ENCODE measurements at places on chromosomes 1 and 21.
A peak's percentile ranks its signal among the peaks of the same experiment; 100 is the strongest.

DNA sequence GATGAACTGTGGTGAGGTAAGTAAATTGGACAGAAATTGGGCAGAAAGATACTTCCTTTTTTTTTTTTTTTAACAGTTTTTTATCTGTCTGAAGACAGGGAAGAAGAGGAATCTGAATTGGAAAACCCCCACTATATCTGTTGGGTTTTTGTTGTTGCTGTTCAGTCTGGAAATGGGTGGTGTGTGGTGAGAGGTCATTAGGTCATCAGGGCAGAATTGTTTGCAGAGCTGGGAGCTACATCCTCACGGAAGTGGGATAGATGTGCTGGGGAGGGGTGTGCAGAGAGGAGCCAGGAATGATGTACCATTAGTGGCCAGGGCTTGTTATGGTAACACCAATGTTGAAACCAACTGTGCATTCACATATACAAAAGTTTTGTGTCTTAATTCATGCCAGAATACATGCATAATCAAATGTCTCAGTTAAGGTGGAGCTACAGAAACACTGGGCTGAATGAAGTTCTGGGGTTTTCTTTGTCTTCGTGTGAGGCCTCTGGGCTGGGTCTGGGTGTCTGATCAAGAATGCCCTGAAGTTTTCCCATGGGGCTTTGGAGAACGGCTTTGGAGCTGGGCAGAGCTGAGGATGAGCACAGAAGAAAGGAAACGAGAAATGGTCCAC is 12.4 kb downstream of the USP25 start:
- DNase-seq = no peak

DNA sequence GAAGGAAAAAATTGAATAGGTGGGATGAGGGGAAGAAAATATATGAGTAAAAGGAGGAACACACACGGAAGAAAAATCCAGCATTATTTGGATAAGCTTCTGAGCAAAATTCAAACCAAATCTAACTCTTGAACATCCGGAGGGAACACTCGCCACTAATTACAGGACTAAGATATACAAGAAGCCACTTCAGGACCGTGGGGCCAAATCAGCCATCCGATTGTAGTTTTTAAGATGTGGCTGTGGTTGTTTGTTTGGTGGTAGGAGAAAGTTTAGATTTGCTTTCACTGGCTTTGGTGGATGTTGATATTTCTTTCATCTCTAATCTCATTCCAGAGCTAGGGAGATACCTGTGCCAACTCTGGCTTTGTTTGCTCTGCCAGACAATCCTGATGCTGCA is 43.7 kb upstream of the ADAMTS1 start:
- no peak for DNase-seq

- peak; percentile 48 for DNase-seq
Observed at GRCh38 chr1:155091071-155092051, 12.7 kb downstream of the EFNA3 start.

DNA sequence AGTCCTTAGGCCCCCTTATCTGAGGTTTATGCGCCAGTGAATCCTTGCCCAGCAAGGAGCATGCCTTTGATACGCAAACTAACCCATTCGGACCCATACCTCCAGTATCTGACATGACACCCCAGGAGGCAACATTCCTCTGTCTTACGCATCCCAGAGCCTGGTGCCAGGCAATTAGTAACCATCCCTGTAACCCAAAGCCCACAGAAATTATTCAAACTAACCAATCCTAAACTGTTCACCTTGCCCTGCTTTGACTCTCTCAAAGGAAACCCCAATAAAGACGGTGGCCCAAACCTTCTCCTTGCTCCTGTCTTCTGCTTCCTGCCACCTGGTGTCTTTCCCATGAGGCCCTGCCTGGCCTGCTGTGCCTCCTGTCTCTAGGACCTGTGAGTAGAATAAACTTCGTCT is 36.4 kb downstream of the ZNF496 start:
- DNase-seq = peak; percentile 71

GRCh38 chr1:49213301-49213700 is 436.6 kb upstream of the BEND5 start:
- no peak for DNase-seq

- DNase-seq = no peak
Observed at GRCh38 chr1:39694026-39694425, 2.8 kb upstream of the HPCAL4 start.

- no peak for DNase-seq
Observed at GRCh38 chr1:5423109-5423508, 569.1 kb downstream of the NPHP4 start.

- no peak for DNase-seq
Observed at GRCh38 chr1:205287767-205288559, 33.6 kb downstream of the NUAK2 start.

DNA sequence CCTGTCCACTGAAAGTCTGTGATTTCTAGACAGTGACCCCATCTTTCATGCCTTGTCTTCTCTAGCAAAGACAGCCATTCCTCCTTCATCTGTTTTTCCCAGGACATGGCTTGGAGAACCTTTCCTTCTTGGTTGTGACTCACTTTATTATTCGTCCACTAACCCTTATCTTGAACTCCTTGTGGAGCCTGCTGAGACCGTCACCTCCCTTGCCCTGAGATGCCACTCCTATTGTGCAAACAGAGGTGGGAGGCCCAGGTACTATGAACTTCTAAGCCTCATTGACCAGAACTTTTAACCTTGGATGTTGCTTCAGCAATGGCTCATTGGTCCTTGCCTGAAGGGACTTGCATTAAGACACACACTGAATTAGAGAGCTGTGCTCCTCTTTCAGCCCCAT is 117.5 kb downstream of the FOXD2 start:
- DNase-seq = no peak

GRCh38 chr1:109493805-109494539 is at the start of gene CYB561D1:
TSS of gene CYB561D1 (plus strand) at chr1:109494094. CDS start at chr1:109494140, 46 bp downstream.
- peak; percentile 66 for DNase-seq

DNA sequence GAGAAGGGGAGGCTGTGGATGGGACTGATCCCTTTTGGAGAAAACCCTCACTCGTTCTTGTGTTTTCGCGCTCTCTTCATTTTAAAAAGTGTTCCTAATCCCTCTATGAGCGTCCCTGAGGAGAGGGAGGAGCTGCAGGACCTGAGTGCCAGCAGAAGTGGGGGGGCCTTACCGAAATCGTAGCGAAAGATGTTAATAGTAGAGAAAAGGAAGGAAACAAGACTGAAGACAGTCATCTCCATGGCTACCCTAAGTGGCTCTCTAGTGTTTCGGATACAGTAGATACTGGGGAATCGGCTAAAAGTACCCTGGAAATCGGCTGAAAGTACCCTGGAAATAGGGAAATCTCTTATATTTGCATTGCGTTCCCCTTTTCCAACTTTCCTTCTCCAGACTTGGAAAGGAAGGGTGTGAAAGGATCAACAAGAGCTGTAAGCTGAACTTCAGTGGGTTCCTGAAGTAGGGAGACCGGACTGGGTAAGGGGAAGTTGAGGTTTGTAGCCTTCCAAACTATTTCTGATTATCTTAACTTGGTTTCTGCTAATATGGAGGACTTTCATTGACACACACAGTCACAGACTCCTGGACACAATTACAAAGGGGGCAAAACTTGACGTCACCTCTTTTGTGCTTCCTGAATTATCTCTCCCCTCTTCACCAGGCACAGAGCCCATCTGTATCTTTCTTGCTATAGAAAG is 486 bp upstream of the DSTYK start:
- DNase-seq = no peak

DNA sequence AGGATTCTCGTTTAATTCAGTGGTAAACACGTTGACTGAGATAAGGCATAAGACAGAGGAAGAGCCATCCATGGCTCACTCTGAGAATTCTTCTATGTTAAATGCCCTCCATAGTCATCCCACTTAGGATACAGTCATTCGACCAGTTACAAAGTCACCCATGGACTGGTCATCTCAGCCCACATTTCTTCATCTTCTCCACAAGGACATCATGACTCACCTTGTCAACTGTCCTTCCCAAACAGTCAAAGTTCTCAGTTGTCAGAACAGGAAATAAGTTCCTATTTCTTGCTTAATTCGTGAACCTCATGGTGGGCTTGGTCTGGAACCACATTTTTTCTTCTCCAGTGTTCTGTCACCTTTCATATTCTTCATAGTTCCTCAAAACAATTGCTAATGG is 133.2 kb downstream of the TGFB2 start:
- no peak for DNase-seq

- peak; percentile 30 for DNase-seq
Observed at GRCh38 chr1:11948822-11949458, 14.4 kb downstream of the PLOD1 start.

GRCh38 chr1:188122646-188123045 is 1293.9 kb downstream of the PLA2G4A start:
- no peak for DNase-seq

DNA sequence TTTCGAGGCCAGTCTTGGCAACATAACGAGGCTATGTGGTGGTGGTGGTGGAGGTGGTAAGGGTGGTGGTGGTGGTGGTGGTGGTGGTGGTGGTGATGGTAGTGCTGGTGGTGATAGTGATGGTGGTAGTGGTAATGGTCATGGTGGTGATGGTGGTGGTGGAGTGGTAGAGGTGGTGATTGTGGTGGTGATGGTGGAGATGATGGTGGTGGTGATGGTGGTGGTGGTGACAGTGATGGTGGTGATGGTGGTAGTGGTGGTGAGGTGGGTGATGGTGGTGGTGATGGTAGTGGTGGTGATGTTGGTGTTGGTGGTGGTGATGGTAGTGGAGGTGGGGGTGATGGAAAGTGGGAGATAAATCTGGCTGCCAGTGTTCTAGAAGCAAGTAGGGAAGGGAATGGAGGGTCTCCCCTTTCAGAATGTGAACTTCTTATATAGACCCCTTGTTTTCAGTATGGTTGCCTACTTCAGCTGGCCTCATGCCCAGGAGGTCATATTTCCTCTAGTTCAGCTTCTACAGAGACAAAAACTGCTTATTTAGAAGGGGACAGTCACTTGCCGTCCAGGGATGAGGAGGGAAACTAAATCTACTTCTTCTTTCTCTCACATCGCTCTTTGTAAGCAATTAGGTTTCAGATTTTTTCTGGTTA is 27.5 kb downstream of the SH3BGR start:
- DNase-seq = no peak

DNA sequence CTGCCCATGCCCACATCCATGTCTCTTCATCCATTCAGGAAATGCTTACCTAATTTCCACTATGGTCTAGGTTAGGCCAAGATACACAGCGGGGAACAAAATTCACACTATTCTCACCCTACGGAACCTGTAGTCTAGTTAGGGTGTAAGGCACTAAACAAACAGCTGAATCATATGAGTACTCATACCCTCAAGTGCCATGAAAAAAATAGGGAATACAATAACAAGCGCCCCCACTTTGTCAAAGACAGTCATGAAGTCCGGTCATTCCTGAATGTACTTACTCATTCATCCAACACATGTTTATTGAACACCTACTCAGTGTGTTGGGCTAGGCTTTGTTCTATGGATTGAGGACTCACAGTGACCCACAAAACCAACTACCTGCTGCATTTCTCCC is 6.2 kb upstream of the FYB2 start:
- no peak for DNase-seq

DNA sequence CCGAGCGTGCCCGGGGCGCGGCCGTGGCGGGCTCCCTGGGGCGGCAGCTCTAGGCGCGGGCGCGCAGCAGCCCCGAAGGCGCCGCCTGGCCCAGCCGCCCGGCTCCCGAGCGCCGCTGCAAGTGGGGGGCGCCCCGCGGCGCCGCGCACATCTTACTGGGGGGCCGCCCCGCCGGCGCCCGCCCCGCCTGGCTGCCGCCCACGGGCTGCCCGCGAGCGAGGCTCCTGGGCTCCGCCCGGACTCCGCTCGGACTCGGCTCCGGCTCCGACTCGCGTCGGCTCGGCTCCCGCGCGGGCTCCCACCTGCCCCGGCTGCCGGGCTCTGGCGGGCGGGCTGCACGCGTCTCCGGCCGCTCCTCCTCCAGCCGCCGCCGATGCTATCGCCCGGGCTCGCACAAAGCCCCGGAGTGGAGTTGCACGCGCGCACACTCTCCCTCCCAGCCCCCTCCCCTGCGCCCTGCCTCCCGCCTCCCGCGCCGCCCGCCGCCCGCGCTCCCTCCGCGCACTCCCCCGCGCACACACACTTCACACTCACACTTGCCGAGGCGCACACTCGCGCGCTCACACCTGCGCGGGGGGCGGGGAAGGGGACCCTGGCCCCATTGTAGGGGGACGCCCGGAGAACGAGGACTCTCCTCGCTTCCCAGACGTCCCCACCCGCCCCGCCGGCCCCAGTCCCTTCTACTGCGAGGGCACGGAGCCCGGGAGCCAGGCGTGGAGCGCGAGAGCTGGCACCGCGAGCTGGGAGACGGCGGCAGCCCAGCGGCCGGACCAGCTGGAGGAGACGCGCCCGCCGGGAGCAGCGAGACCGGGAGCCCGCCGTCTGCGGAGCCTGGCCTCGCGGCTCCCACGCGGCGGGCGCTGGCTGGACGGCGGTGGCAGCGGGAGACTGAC is at the start of gene GRIK3:
Gene GRIK3 (minus strand): TSS at position 395 of the 893 bp plus-strand sequence. CDS start 407 bp downstream, outside the sequence.
- no peak for DNase-seq

- DNase-seq = no peak
Observed at GRCh38 chr1:234205966-234206365, 167.3 kb upstream of the COA6 start.

GRCh38 chr1:1890506-1891348 is at the start of gene GNB1:
TSS of gene GNB1 (minus strand) at chr1:1891087. CDS start at chr1:1825453, 65,634 bp downstream.
- DNase-seq = peak; percentile 62

DNA sequence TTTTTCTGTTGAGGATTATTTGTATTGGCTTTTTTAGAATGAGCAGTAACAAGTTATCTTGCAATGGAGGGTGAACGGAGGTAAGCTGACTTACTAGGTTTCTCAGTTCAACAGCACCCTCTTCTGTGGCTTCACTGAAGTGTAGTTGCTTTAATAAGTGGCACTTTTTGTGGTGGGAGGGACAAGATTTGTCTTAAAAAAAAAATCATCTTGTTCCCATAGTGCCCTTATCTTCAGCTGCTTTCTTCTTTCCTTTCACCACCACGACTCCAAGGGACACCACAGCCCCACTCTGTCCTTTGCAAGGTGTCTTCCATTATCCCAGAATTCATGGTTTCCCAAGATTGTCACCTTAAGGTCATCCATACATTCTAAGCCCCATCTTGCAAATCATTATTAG is 92.9 kb downstream of the PIGK start:
- DNase-seq = peak; percentile 69

DNA sequence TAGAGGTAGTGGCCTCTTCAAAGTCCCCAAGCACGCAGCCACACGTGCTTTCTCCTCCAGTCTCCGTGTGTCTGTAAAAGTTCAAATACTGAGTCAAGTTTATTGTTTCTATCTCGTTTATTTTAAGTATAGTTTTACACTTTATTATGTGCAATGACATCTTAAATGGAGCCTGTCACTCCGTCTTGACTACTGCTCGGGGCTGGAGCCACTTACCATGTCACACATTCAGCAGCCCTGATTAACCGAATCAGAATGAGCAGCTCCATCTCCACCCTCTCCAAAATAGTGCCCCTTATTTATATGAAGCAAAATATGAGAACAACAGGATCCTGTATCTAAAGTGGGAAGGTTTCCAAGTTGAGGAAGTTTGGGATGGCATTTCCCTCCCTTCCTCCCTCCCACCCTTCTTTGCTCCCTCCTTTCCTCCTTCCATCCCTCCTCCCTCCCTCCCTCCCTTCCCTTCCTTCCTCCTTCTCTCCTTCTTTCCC is 201.0 kb downstream of the PBX1 start:
- DNase-seq = no peak

Measured in brain microvascular endothelial cell (primary cell).